Umbilical cord (tissue), 2 donors: ENCODE measurements at places on chromosomes 2 and 18.

DNA sequence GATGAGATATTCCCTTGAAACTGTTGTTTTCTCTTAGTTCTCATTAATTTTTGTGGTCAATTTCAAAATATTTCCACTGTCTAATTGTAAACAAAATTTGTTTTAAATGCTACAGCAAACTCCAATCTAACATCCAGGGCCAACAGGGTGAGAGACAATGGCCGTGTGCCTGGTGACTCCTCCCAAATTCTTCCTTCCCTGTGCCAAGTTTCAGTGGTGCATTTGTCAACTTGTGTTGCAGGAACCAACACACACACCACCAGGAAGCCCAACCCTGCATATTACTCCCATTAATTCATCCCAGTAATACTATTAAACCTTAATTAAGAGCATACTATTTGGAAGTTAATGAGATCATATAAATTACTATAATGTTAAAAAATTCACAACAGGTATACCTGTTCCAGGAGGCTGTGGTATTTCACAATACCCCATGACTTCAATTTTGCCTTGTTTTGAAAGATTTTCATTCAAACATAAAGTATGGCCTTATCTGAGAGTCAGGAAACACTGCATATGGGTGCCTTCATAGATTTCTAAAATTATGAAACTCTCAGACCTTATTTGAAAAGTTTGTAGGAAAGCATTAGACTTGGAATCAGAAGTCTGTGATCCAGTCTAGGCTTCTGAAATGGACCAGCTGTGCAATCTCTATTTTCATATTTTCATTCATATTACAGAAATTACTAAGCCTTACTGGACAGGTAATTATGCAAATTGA is 1.1 kb downstream of the SERPINB2 start:
- DNase-seq = no peak

GRCh38 chr18:28767201-28767600 is 590.3 kb upstream of the CDH2 start:
- DNase-seq = no peak

DNA sequence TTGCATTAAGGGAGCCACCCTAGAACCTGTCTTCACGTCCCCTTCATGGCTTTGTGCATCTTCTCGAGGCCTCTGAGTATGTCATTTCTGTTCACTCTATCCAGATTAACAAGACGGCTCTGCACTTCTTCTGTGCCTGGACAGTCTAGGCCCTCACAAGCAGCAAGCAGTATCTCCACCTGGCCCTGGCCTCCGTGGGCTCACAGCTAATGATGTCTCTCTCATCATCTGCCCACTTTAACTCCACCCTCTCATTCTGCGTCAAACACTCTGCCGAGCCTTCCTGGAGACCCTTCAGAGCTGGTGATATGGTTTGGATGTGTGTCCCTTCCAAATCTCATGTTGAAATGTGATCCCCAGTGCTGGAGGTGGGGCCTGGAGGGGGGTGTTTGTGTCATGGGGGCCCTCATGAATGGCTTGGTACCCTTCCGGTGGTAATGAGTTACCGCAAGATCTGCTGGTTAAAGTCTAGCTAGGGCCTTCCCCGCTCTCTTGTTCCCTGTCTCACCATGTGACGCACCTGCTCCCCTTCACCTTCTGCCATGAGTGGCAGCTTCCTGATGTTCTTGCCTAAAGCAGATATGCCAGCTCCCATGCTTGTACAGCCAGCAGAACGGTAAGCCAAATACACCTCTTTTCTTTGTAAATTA is 132.5 kb upstream of the ID2 start:
- DNase-seq = no peak

DNA sequence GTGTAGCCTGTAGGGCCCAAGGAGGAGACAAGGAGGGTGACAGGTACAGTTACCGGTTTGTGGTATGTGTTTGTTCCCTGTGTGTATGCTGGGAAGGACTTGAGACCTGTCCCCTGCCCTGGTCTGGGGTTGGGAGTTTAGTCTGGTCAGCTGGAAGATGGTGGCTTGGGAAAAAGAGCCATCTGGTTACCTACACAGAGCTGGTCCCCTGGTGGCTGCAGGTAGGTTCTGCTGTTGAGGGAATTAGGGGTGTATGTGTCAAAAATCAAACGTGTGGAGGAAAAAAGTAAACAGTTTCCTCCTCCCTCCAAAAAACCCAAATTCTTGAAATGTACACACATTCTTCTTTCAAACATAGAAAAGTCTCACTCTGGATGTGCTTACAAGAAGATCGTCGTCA is 24.3 kb downstream of the PTMA start:
- DNase-seq = no peak

DNA sequence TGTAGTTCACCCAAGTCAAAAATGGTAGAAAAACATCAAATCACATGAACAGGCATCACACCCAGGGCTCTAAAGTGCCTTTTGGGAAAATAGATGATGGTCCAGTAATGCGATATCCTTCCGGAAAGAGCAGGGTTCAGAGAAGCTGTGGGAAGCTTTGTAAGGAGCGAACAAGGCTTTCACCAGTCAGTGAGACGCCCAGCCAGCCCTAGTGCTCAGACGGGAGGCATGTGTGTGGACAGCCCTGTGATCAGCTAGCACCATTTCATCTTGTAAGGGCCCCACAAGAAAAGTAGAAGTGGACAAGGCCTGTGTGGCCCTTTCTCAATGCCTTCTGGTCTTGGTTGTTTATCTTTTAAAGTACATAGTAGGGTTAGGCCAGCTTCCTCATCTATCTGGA is 76.1 kb downstream of the SMIM21 start:
- no peak for DNase-seq

GRCh38 chr2:58228299-58228698 is 12.8 kb downstream of the FANCL start:
- no peak for DNase-seq

DNA sequence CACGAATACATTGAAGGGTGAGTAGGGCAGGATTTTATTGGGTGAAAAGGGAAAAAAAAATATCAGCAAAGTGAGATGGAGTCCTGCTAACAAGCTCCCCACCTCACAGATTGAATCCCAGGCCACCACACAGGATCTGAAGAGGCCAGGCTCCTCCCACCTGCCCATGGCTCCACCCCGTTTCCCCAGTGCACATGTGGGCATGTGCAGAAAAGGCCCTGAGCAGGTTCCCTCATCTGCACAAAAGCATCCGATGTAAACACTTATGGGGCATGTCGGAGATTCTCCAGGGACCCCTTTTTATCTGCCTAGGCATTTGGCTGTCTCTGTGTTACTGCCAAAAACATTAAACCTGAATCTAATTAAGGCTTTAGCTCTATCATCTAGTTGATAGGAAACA is 35.2 kb downstream of the SKA1 start:
- no peak for DNase-seq

DNA sequence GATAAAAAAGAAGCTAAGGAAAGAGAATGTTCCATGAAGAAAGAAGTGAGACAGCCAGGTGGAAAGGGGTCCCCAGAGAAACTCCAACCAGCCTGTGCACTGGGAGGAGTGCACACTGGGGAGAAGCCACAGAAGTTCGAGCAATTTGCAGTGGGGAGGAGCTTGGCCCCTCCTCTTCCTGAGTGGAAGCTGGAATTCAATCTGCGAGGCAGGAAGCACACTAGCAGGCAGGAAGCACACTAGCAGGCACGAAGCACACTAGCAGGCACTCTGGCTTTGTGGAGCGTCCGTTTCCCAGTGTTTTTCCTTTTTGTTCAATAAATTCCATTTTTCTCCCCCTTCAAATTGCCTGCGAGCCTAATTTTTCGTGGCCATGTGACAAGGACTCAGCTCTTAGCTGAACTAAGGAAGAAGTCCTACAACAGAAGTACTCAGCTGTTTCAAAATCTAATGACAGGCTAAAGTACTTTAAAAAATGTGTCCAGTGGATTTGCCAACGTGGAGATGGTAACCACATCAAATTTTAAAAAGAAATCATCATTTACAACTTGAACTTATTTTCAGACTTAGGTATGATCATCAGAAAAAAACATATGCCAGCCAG is 21.4 kb upstream of the SPIRE1 start:
- DNase-seq = peak; percentile 73

- DNase-seq = peak; percentile 52
Measured at GRCh38 chr18:58567453-58568196, 61.3 kb downstream of the ALPK2 start.
